ENCODE measurements at places on chromosomes 2 and 18. TPM values are rescaled to one million over a fixed set of nuclear protein-coding genes. Genes with fewer than 3 reads are reported as not detected.
A peak's percentile ranks its signal among the peaks of the same experiment; 100 is the strongest.

AFF3 gene
- 0.04 TPM for total RNA-seq

RABL2A gene
- total RNA-seq, result 4.4 TPM

DUSP2 gene
- total RNA-seq, result 16.7 TPM

NT5DC4 gene
- not detected for total RNA-seq

DAPL1 gene
- total RNA-seq, result not detected

LINC00305 gene
- not detected for total RNA-seq

NTSR2 gene
- total RNA-seq, result not detected

CCDC74B gene
- total RNA-seq, result 8.6 TPM

ARHGAP25 gene
- total RNA-seq, result not detected

PROKR1 gene
- total RNA-seq, result 0.12 TPM

SLC11A1 gene
- 0.17 TPM for total RNA-seq

CHST9 gene
- not detected for total RNA-seq

COL6A3 gene
- total RNA-seq, result 53.4 TPM

KYNU gene
- total RNA-seq, result 1.1 TPM

GRCh38 chr18:76492669-76493212 is 2.3 kb downstream of the ZNF516 start:
- H3K4me1 ChIP-seq, result no peaks in the 10 kb centered on the region
- peaks cover 82% of the 10 kb centered on the region for H3K27me3 ChIP-seq
- H3K4me3 ChIP-seq, result peak overlapping the region; percentile 67

- no peak for DNase-seq
- H3K4me1 ChIP-seq, result no peaks in the 10 kb centered on the region
These were observed 32.6 kb upstream of the GPR39 start for GRCh38 chr2:132383956-132384355.

- no peak for DNase-seq
- H3K4me3 ChIP-seq, result no peak overlapping the region
- no peaks in the 10 kb centered on the region for H3K36me3 ChIP-seq
- H3K27me3 ChIP-seq, result 0 out of 2 replicates have a peak, but pooled peaks cover 5% of the 10 kb centered on the region
These were observed 929.5 kb downstream of the ERBB4 start for GRCh38 chr2:211609127-211609526.

- H3K36me3 ChIP-seq, result no peaks in the 10 kb centered on the region
These were observed at the start of gene IL1R1 for GRCh38 chr2:102141970-102142828. Gene IL1R1 (plus strand): TSS chr2:102142746. CDS start chr2:102157725, 14,979 bp downstream.

GRCh38 chr2:98796775-98797544 is 66.0 kb upstream of the MGAT4A start:
- DNase-seq, result no peak
- no peaks in the 10 kb centered on the region for H3K27me3 ChIP-seq
- H3K4me1 ChIP-seq, result peaks cover 24% of the 10 kb centered on the region
- H3K27ac ChIP-seq, result no peak overlapping the region
- no peaks in the 10 kb centered on the region for H3K36me3 ChIP-seq

- H3K4me3 ChIP-seq, result no peak overlapping the region
- peaks cover 13% of the 10 kb centered on the region for H3K4me1 ChIP-seq
- H3K27me3 ChIP-seq, result no peaks in the 10 kb centered on the region
- peak; percentile 76 for DNase-seq
- 0 out of 2 replicates have a peak overlapping the region, but pooled peaks have one; percentile 10 for H3K27ac ChIP-seq
These were observed 47.5 kb upstream of the ACSL3 start for GRCh38 chr2:222813177-222813843.

GRCh38 chr2:54652540-54652939 is 70.9 kb upstream of the EML6 start:
- no peaks in the 10 kb centered on the region for H3K4me1 ChIP-seq
- peak; percentile 64 for DNase-seq

DNA sequence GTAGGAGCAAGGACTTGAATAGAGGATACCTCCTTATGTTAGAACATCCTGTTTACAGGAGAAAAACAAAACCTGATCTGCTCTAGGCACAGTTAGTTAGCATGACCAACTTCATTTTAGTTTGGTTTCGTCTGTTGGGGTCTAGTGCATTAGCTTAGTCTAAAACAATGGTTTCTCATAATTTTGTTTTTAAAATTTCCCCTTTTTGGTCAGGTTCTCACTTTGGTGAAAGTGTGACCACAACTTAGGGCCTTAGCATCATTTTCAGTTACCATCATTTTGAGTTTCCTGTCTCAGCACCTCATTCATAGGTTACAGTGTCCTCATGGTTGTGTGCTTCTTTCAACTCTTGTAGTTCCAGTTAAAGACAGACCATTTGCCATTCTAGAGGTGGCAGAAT is 1277.0 kb upstream of the SLC39A10 start:
- H3K27me3 ChIP-seq, result no peaks in the 10 kb centered on the region
- no peak for DNase-seq
- H3K36me3 ChIP-seq, result no peaks in the 10 kb centered on the region
- H3K27ac ChIP-seq, result no peak overlapping the region
- H3K4me1 ChIP-seq, result no peaks in the 10 kb centered on the region

DNA sequence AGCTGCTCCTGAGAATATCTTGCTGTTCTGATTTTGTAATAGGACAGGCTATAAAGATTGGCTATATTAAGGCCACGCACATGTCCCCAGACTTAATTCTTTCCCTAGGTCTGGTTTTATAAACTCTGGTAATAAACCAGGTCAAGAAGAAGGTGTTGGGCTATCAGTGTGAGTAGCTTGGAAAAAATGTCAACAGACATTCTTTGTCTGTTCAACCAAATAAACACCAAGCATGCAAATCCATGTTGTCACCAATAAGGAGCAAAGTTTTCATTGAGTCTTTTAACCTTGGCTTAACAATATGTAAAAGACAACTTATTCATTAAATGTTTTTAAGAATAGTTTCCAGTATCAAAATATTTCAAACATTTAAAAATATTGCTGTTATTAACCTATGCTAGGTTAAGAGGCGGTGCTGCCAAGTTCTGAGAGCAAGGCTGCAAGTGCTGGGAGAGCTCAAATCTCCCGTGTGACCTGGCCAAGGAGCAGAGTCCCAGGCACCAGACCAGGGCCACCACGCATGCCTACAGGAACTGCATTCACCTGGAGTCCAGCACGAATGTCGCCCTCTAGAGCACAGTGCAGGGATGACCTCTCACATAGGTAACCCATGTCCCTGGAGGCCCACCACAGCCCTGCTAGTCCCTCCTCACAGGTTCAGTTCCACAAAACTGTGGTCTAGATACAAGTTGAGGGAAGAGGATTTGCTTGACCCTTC is 120.5 kb upstream of the POU3F3 start:
- no peak overlapping the region for H3K27ac ChIP-seq
- no peaks in the 10 kb centered on the region for H3K4me1 ChIP-seq
- H3K4me3 ChIP-seq, result no peak overlapping the region
- peak; percentile 16 for DNase-seq
- H3K27me3 ChIP-seq, result peaks cover 7% of the 10 kb centered on the region

- H3K36me3 ChIP-seq, result no peaks in the 10 kb centered on the region
- H3K27me3 ChIP-seq, result no peaks in the 10 kb centered on the region
- no peak overlapping the region for H3K27ac ChIP-seq
- H3K4me3 ChIP-seq, result no peak overlapping the region
- peak; percentile 38 for DNase-seq
These were observed 346.1 kb upstream of the KYNU start for GRCh38 chr2:142531377-142531776.

DNA sequence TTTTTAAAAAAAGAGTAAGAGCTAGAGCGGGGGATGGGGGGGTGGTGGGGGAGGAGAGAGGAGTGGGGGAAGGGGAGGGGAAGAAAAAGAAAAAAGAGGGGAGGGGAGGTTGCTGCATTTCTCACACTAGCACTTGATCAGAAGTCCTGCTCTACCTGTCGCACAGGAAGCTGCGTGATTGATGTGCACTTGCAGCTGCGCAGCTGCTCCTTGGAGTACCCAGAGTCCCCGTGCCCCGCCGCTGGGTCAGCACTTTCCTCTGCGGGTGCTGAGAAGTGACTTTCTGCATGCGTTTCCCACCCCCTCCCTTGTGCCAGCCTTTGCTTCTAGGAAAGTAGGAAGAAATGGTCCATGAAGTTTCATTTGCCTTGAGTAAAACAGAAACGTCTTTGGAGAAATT is 297.3 kb downstream of the ETAA1 start:
- no peaks in the 10 kb centered on the region for H3K36me3 ChIP-seq
- no peak overlapping the region for H3K27ac ChIP-seq
- H3K4me3 ChIP-seq, result no peak overlapping the region
- peaks cover 9% of the 10 kb centered on the region for H3K27me3 ChIP-seq
- DNase-seq, result no peak

DNA sequence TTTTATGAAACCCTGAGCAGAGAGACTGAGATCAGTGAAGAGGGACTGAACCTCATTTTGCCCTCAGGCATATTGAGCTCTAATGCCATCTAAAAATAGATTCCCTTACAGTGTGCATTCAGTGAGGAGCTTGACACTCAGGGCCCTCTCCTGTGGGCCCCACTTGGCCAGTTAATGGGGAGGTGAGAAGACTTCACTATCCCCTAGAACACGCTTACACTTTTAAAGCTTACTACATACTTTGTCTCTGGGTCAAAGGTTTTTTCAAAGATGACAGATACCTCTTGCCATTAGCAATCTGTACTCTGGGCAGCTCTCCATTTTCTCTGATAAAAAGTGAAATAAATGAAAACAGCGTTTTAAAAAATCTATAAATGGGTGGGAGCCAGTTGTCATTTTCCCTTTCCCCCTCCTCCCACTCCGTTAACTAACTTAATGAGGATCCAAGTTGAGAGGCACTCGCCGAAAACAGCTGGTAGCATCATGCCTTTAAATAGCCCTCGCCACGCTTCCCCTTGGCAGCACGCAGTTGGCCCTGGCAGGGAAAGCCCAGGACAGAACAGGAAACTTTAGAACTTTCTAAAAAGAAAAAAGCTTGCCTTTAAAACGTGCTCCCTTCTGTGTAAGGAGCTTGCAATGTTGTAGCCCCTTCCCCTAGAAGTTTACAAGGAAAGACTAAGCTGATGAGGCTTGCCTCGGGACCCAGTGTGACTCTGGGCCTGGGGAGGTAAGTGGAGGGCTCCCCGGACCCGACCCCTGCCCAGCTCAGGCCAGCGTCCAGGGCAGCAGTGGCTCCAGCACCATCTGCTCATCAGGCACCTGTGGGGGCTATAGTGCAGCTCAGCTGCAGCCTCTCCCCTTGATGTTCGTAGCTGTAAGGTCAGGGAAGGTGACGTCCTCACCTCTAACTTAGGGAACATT is 58.8 kb upstream of the FOSL2 start:
- no peaks in the 10 kb centered on the region for H3K27me3 ChIP-seq
- no peak overlapping the region for H3K4me3 ChIP-seq
- H3K36me3 ChIP-seq, result no peaks in the 10 kb centered on the region

GRCh38 chr2:162254236-162254871 is 11.1 kb upstream of the FAP start:
- no peak overlapping the region for H3K4me3 ChIP-seq
- H3K27me3 ChIP-seq, result no peaks in the 10 kb centered on the region
- no peaks in the 10 kb centered on the region for H3K36me3 ChIP-seq
- peaks cover 9% of the 10 kb centered on the region for H3K4me1 ChIP-seq
- H3K27ac ChIP-seq, result no peak overlapping the region
- DNase-seq, result no peak

GRCh38 chr2:144948205-144948855 is 428.4 kb upstream of the ZEB2 start:
- H3K36me3 ChIP-seq, result no peaks in the 10 kb centered on the region
- no peak overlapping the region for H3K27ac ChIP-seq
- no peak for DNase-seq
- no peaks in the 10 kb centered on the region for H3K27me3 ChIP-seq

GRCh38 chr2:47535996-47536395 is 133.0 kb downstream of the MSH2 start:
- no peak overlapping the region for H3K27ac ChIP-seq
- H3K36me3 ChIP-seq, result no peaks in the 10 kb centered on the region
- no peak overlapping the region for H3K4me3 ChIP-seq
- DNase-seq, result peak; percentile 63
- peaks cover 29% of the 10 kb centered on the region for H3K4me1 ChIP-seq

DNA sequence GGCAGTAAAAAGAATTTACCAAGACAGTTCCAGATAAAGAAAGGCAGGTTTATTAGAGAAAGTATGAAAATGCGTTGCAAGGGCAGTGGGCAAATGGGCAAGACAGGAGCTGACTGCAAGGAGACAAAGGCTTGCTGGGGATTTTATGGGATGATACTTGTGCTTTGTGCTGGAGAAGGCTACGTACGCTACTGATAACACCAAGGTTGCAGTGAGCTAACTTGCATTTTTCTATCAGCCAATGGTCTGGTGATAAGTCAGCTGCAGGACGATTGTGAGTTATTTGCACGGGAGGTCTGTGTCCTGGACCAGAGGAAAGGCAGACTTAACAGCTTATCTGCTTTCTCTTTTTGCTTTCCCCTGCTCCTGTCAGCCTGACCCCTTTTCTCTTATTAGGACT is 116.5 kb downstream of the PMS1 start:
- no peaks in the 10 kb centered on the region for H3K27me3 ChIP-seq
- DNase-seq, result no peak
- H3K27ac ChIP-seq, result no peak overlapping the region
- no peaks in the 10 kb centered on the region for H3K36me3 ChIP-seq

GRCh38 chr2:169909376-169909775 is 82.1 kb downstream of the UBR3 start:
- H3K27ac ChIP-seq, result no peak overlapping the region
- no peaks in the 10 kb centered on the region for H3K27me3 ChIP-seq
- no peak overlapping the region for H3K4me3 ChIP-seq
- DNase-seq, result no peak
- H3K36me3 ChIP-seq, result peaks cover 3% of the 10 kb centered on the region
- H3K4me1 ChIP-seq, result no peaks in the 10 kb centered on the region

DNA sequence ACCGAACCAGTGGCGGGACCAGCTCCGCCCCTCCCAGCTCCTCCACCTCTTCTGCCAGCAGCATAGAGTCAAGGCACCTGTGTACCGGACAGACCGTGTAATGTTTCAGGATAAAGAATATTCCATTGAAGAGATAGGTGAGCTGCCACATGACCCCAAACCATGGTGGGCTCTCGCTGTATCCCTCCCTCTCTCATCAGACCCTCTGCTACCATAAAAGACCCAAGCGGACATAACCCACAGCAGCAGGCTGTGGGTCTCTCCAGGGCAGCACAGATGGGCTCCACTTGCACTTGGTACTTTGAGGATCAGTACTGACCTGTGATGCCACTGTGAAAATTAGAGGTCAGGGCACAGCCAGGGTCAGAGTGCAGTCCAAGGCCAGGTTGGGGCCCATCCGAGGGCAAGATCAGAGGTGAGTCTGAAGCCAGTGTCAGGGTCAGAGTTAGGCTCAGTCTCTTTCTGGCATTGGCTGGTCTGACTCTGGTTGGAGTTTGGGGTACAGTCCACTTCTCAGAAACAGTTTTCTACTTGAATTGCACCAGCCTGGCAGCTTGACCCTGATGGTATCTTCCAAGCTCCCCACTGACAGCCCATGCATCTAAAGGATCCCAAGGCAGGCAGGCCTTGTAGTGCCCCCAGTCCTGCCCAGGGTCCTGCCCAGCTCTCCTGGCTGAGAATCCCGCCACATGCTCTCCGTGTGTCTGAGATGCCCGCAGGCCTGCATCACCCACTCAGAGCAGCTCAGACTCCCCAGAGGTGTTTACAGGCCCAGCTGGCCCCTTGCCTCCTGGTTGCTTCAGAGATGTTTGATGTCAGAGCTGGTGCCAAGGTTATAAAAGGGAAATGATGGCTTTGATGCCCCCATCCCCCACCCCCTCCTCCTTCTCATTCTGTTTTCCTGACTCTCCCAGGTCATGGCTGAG is 212.1 kb downstream of the DYSF start:
- no peak overlapping the region for H3K27ac ChIP-seq
- H3K4me1 ChIP-seq, result no peaks in the 10 kb centered on the region
- no peak overlapping the region for H3K4me3 ChIP-seq
- no peak for DNase-seq
- H3K27me3 ChIP-seq, result no peaks in the 10 kb centered on the region
